ENCODE measurements at places on chromosomes 6 and 20.

DNA sequence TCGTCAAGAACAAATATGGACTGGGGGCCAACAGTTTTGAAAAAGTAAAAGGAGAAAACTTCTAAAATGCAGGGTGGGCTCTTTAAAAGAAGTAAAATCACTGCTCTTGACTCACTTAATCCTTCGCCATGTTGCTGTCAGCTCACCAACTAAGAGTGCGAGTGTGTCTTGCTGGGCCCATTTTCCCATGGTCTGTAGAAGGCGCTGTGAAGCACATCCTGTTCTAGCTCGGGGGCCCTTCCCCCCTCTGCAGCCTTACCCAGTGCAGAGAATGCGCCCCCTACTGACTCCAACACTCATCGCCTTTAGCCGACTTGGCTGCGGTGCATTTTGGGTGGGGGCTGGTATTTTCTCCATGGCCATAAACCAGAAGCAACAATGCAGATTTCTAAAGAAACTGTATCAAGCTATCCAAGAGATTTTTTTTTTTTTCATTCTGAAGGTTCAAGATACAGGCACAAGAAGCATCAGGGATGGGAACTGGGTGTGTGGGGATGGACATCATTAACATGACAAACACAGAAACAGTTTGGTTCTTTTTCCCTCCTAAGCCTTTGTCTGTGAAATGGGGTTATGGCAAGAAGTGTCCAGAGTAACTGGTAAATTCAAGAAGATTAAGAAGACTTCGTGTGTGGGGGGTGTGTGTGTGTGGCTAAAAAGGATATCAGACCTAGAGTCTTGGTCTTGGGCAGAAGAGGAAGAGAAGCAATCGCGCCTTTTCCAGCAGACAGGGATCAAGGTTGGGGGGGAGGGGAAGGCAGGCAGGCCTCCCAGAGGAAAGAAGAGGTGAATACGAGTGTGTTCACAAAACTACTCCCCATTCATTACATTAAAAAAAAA is 1.7 kb downstream of the ADNP start:
- DNase-seq = peak; percentile 96

GRCh38 chr6:170087941-170088581 is 202.8 kb downstream of the DLL1 start:
- DNase-seq = no peak

DNA sequence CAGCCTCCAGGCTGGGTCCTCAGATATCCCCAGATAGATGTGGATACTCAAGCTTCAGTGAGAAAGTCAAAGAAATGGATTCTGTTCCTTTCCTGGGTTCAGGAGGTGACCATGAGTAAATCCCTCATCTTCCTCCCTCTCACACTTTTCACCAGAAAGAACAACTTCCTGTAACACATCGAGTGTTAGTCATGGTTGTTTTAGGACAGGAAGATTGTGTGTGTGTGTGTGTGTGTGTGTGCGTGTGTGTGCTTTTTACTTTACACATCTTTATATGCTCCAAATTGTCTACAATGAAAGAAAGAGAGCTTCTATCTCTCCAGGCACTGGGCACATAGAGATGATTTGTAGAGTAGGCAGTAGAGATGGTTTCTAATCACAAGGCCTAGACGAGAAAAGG is 139.9 kb downstream of the TBXT start:
- DNase-seq = no peak

GRCh38 chr6:71209206-71209605 is 79.4 kb upstream of the OGFRL1 start:
- no peak for DNase-seq

DNA sequence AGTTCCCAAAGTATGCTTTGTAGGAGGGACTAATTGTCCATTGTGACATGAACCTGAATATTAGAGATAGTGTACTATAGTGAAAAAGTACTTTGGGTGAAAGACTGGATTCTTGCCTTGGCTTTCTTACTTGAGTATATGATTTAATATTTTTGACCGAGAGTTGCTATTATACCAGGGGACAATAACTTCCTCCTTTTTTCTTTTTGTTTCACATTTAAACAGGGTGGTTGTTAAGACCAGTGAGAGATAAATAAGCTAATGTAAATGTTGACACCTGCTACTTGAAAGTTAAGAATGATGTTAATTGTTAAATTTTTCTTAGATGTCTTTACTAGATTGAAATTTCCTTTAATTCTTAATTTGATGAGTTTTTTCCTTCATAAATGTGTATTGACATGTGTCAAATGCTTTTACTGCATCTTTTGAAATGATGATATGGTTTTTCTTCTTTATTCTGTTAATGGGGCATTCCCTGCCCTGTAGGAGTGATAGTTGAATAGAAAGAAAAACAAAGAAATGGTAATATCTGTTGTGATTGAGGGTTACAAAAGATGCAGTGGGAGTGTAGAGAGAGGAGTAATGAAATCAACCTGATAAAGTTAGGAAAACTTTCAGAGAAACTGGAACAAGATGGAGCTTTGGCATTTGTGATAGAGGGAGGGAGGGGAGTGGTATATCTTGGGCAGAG is 48.4 kb downstream of the ZFAND3 start:
- no peak for DNase-seq

Data from COLO829 (cell line).